Fibroblast of gingiva (primary cell): ENCODE measurements at places on chromosomes 7 and 10.

DNA sequence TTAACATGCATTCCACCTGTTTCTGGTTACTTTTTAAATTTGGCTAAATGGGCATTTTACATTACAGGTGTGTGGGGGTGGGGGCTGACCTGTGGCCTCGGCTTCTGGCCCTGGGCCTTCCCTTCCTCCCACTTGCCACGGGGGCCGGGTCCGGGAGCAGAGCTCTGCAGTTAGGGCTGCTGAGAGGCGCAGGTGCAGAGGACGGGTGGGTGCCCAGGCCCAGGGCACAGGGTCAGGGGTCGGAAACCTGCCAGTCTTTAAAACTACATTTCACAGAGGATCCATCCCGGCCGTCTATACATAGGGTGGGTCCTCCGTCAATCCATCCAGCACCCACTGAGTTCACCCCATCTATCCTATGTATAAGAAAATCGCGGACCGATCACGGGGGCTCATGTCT is 106.5 kb upstream of the INSIG1 start:
- DNase-seq: no peak

- DNase-seq: no peak
Observed at GRCh38 chr7:155590215-155591018, 44.1 kb upstream of the CNPY1 start.

DNA sequence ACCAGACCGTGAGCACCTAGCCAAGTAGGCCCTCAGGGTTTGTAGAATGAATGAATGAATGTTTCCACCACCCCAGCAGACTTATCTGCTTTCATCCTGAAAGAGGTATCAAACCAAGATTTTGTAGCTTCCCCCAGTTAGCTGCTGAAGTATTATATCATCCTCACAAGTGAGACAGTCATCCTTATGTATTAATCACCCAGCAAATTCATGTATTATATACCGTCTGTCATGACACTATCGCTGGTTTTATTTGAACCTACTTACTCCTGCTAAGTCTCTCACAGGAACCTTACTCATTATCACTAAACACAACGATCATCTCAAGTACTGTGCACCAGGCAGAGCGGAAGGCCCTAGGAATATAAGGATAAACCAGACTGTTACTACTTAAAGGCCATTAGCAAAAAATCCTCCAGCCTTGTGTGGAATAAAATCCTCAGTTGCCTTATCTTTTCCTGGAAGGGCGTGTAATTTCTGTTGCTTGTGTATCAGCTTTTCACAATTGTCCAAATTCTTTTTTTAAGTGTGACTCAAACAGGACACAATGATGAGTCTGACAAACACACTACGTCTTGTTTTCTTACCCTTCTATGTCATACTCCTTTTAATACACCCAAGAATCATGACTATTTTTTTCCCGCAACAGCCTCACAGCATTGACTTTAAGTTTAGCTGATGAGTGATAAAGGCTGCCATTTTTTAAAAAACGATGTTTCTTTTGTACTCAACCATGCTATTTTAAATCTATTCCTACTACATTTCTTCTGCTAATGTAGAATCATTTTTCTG is 176.1 kb upstream of the KLF14 start:
- no peak for DNase-seq

- peak; percentile 58 for DNase-seq
Observed at GRCh38 chr10:112713411-112713810, 236.6 kb upstream of the TCF7L2 start.

GRCh38 chr10:4830551-4830950 is 4.5 kb downstream of the AKR1E2 start:
- no peak for DNase-seq

DNA sequence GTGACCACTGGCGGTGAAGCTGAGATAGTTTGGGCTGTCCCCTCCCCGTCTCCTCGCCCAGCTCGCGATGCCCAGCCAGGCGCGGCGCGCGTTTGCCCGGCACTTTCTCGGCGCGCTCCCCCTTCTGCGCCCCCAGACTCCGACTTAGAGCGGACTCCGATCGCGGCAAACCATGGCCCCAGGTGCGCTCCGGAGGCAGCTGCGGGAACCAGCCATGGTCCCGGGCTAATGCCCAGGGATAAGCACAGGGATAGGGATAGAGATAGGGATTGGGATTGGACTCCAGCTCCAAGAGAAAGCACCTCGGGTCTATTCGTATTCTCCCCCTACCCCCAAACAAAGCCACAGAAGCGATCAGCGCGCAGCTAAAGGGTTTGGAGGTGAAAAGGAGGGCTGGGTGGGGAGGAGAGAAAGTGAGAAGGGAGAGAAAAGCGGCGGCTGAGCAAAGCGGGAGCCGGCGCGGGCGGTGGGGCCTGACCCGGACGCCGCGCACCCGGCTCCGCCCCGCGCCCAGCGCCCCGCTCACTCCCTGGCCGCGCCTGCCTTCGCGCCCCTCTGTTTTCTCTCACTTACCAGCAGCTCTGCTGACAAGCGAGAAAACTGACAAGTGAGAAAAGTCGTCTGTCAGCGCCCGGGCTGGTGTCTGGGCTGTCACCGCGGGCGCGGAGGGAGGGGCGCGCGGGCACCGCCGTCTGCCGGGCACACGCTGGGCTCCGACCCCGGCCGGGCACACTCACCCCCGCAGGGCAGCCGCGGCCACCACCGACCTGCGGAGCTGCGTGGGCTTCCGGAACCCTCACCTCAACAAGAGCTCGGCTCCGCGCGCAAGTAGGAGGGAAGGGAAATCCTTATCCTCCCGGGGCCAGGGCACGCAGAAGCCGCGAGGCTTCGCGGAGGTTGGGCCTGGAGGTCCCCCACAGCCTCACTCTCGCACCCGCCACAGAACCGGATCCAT is at the start of gene PDE1C:
Gene PDE1C (minus strand): TSS at position 2 of the 955 bp plus-strand sequence.
- DNase-seq: no peak

- no peak for DNase-seq
Observed at GRCh38 chr7:29255906-29256692, 61.5 kb downstream of the CHN2 start.

GRCh38 chr7:997404-998395 is 14.7 kb downstream of the CYP2W1 start:
- DNase-seq: no peak
